Activated T-cell treated with anti-CD3 and anti-CD28 coated beads for 1 hour (primary cell): ENCODE measurements at places on chromosomes 3 and 15.

- no peak for DNase-seq
Observed at GRCh38 chr3:188338086-188338485, 184.1 kb downstream of the LPP start.

- DNase-seq, result no peak
Observed at GRCh38 chr3:112746675-112747280, 99.9 kb downstream of the CD200R1L start.

DNA sequence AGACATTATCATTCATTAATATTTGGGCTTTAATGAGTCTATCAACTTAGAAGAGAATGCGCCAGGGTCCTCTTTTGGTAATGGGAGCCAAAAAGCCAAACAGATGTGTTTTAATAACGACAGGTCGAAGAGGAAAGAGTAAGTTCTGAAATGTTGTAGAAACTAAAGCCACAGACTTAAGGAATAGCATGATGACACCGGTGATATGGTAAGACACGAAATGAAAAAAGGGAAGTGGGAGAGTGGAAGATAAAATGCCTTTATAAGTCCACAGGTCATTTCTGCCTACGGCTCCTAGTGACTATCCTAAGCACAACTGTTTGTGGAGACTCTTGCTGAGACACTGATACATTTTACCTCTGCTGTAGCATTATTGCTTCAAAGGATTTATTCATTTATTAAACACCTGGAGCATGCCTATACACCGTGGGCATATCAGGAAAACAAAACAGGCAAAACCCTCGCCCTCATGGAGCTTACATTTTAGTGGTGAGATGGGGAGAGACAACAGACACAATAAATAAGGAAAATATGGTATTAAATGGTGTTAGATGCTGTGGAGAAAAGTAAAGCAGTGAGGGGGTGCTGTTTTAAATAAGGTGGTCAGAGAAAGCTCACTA, 11.7 kb upstream of the CD47 start:
- DNase-seq, result no peak

GRCh38 chr3:38590521-38590920, 59.0 kb downstream of the SCN5A start:
- DNase-seq, result no peak

GRCh38 chr15:87561641-87562040, 694.9 kb downstream of the NTRK3 start:
- no peak for DNase-seq

- no peak for DNase-seq
Observed at GRCh38 chr3:58285334-58285733, 20.7 kb upstream of the RPP14 start.

DNA sequence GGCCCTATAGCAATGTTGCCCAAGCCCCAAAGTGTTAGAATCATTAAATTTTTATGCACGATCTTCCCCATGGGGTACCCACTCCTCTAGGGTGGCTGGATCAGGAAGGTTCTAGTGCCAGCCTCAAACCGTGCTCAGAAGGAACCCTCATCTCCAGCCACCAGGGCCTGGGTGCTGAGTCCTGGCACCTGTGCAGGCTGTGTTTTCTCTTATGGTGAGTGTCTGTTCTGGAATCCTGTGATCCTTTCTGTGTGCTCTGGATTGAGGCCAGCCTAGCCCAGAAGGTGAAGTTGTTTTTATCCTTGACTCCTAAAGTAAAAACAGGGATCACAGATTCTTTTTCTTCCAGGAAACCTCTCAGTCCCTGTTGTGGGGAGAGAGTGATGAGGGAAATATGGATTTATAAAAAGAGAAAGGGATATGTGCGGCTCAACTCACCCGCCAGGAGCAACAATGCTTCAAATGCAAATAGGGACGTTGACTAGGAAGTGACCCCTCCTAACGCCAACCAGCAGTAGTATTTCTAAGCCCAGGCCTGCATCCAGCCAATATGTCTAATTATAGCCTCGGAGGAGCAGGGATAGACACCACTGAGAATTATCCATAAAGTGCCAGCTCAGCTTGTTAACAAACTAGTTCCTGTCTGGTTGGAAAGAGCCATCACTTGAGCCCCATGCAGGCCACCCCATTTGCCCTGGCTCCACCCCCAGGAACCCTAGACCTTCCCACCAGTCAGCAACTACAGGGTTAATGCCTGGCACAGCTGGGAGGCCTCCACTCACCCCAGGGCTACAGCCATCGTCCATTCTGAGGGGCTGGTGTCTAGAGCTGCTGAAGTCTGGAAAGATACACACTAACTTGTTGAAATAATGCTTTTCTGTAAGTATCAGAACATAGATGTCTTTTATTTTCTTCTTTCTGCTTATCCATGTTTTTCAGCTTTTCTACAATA, 513.5 kb upstream of the PROK2 start:
- DNase-seq, result no peak

DNA sequence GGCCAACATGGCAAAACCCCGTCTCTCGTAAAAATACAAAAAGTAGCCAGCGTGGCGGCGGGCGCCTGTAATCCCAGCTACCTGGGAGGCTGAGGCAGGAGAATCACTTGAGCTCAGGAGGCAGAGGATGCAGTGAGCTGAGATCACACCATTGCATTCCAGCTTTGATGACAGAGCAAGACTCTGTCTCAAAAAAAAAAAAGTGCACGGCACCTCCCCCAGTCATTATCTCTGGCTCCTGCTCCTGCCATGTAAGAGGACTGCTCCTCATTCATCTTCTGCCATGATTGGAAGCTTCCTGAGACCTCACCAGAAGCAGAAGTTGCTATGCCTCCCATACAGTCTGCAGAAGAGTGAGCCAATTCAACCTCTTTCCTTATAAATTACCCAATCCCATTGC, 4.0 kb upstream of the ALG1L2 start:
- no peak for DNase-seq

DNA sequence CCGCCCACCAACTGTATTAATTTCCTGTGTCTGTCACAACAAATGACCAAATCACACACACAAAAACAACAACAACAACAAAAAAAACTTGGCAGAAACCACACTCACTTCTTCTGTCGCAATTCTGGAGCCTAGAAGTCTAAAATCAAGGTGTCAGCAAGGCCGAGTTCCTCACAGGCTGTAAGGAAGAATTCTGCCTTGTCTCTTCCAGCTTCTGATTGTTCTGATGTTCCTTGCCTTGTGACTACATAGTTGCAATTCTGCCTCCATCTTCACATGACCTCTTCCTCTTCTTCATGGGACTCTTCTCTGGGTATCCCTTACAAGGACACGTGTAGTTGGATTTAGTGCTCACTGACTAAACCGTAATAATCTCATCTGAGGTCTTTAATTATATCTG, 61.4 kb downstream of the IL12A start:
- no peak for DNase-seq

DNA sequence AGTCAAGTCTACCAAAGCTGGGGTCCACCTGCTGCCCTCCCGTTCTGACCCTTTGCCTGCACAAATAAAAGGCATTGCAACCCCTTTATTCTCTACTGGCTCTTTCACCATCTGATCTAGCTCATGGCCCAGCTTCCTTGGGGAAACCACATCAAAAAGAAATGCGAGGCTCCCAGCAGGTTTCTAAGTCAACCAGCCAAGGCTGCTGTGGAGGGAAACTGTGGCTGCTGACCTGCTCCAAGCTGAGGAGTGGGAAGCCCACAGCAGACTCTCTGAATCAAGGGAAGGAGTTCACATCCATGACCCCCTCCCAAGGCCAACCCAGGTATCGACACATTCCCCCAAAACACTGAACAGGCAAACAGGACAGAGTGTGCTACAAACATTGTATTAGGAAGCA, 25.2 kb upstream of the SLCO2A1 start:
- DNase-seq, result no peak

- DNase-seq, result no peak
Observed at GRCh38 chr15:34122771-34123183, 20.9 kb downstream of the PGBD4 start.

DNA sequence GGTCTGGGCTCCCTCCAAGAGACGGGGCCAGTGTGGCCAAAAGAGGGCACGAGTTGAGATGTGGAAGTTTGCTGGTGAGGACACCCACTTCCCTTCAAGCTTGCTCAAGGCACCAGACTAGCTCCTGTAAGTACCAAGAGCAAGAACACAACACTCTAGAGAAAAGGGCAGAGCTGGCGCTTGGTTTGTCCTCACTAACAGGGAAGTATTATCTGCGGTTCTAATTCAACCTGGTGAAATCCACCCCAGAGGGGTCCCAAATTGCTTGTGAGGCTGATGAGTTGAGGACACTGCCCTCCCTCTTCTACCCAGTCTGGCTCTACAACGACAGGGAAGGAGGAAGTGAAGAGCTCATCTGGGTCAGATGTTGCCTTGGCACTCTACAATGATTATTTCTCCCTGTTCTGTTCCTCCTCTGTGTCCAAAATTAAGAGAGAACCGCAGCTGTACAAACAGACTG, 16.9 kb upstream of the FSIP1 start:
- no peak for DNase-seq

- no peak for DNase-seq
Observed at GRCh38 chr15:73601451-73602445, 31.4 kb downstream of the NPTN start.

- DNase-seq, result no peak
Observed at GRCh38 chr15:85059734-85060133, 78.1 kb downstream of the PDE8A start.

DNA sequence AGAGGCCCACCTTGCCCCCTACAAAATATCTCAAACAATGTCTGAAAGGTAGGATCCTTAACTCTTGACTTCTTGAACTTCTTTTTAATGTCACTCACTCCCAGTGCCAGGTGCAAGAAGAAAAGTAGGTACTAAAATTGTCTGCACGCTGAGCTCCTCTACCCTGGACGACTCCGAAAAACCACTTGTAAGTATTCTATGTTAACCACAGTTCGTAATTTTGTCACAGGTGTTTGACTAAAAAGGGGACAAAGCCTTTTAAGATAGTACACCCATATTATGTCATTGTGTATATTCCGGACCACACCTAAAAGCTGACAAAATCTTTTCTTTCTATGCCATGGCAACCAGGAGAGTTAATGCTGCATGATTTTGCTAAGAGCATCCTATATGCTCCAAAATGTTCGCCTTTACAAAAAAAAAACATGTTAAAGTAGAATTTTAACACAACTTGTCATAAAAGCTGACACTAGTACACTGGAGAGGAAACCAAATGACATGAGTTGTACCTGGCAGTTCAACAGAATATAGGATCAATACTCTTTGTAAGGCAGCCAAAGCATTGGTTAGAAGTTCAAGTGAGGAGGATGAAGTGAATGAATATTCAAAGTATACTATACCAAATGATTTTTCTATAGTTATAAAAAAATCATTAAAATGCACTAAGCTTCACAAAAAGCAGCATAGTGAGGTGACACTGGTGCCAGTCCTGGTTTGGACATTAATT, 210.5 kb downstream of the FOXP1 start:
- DNase-seq, result no peak

- no peak for DNase-seq
Observed at GRCh38 chr3:185188816-185189215, 36.0 kb upstream of the C3orf70 start.

- DNase-seq, result no peak
Observed at GRCh38 chr3:152198665-152199064, 70.1 kb upstream of the MBNL1 start.
